Endothelial cell (in vitro differentiated cells): ENCODE measurements at places on chromosomes 5 and 9.

DNA sequence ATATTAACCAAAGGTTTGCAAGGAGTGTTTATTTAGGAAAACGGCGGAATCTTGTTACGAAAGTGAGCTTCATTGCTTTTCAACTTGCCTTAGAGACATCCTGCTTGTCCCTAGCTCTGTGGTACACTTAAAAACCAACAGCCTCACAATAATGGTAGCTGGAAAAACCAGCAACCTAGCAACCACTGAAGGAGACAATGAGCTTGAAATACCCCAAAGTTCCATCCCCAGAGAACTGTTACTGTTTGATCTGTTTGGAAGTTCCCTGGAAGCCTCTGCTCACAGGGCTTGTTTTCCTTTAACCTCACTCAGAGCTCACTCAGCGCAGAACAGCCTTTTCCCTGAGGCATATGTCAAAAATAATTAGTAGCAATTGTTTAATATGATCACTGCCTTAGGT lies 43.2 kb downstream of the SH3TC2 start:
- DNase-seq, result no peak

DNA sequence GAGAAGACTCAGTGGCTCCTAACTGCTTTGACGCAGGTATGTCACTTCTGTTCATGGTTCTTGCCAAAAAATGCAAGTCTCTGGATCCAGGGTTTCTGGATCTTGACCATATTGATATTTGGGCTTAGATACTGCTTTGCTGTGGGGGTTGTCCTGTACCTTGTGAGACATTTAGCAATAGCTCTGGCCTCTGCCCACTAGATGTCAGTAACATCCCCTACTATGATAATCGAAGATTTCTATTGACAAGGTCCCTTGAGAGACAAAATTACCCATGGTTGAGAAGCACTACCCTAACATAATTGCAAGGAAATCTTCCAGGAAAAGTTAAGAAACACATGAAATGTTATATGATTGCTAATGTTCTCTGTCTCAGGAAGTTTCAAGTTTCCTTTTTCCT lies 285.4 kb downstream of the TMEM232 start:
- peak; percentile 30 for DNase-seq

GRCh38 chr9:124008694-124009530 lies 2.7 kb upstream of the LHX2 start:
- no peak for DNase-seq

- no peak for DNase-seq
Observed at GRCh38 chr5:2291146-2291840, 408.6 kb upstream of the IRX4 start.

DNA sequence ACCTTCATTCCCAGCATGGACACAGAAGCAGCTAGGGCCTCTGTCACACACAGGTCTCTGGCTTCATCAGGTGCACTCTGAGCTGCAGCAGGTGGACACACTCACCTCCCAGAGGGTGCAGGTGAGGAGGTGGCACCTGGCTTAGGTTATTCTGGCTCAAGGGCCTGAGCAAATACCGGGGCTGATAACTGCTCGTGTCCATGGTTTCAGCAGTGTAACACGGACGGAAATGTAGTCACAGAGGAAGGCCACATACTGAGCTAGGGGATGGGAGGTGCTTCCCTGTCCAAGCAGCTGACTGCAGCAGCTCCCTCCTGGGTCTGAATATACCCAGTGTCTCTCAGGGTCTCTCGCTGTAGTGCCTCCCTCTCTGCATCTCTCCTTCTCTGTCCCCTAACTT lies 5.7 kb downstream of the PHF2 start:
- DNase-seq, result no peak

DNA sequence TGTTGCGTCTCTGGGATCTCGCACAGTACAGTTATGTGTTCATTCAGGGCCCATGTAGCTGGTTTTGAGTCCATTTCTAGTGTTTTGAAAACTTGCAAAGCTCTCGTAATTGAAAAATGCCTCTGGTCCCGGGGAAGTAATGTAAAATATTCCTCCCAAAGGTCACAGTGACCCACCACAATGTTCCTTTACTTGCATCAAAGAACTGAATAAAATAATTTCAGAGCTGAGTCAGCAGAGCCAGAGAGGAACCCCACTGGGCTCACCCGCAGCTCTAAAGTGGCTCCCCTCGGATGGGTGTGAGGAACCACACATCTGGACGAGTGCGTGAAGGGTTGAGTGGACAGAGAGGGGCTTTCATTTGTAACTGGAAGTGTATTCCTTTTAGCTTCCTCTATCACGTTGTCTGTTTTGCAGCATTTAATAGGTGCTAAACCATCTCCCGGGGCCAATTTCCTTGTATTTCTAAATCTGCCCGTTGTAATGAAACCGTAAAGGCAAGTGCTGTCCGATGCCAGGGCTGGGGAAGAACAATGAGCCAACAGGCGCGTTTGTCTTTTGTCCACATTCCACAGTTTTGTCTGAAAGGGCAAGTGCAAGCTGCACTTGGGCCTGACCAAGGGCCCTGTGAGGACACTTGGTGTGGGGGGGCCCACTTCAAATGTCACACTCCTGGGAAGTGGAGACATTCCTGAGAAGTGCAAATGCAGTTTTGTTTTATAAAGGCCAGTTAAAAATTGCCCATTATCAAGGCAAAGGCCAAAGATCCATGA lies 29.9 kb downstream of the COL5A1 start:
- DNase-seq, result no peak

- no peak for DNase-seq
Observed at GRCh38 chr9:34049630-34050384, 1.1 kb upstream of the UBAP2 start.

GRCh38 chr9:114017741-114018715 lies 60.1 kb downstream of the AMBP start:
- peak; percentile 1 for DNase-seq

DNA sequence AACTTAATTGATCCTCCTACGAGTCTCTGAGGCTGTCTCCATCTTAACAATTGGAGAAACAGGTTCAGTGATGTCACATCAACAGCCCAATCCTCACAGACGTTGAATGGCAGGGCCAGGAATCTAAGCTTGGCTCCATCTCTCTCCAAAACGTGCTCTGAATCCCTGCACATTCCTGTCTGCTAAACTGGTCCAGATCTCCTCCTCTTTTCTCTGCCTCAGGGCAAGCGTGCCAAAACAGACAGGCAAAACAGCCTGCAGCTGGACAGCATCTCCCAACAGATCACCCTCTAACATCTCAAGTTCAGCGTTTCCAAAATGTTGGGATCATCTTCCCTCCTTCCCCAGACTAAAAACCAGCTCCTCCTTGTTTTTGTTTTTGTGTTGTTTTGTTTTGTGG lies 6.6 kb downstream of the FBP1 start:
- no peak for DNase-seq

- DNase-seq, result no peak
Observed at GRCh38 chr5:174424219-174425053, 299.9 kb upstream of the MSX2 start.

GRCh38 chr5:111147502-111147901 lies 55.4 kb downstream of the WDR36 start:
- no peak for DNase-seq

GRCh38 chr9:114031948-114032840 lies 45.9 kb downstream of the AMBP start:
- DNase-seq, result no peak

- DNase-seq, result no peak
Observed at GRCh38 chr5:109917154-109917546, 227.4 kb downstream of the MAN2A1 start.

DNA sequence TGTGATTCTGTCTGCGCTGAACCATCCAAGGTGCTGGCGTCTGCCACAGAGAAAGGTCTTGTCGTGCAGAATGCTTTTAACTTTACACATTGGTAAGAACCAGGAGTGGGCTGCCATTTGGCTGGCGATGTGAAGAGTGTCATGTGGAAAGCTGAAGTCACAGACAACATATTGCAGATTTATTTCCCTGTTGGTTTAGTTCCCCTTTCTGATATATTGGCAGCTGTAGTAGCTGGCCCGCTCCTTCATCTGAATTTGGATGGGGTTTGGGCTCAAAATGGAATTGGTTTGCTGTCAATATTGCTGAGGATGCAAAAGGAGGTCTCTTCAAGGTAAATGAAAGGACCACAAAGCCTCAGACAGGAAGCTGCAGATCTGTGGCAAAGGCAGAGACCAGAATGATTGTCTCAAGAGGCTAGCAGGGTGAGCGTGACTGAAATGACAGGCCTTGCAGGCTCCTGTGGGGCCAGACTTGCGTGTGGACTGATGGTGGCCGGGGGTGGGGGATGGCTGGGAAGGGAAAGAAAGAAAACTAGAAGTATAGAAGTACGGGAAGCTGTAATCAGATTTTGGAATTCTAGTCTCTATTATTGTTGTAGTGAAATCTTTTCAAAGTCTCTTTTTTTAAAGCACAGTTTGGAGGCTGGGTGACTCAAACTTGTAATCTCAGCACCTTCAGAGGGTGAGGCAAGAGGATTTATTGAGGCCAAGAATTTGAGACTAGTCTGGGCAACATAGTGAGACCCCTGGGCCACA lies 25.1 kb upstream of the CD180 start:
- no peak for DNase-seq

GRCh38 chr9:86637515-86637914 lies 283.3 kb upstream of the TUT7 start:
- peak; percentile 81 for DNase-seq

GRCh38 chr5:10275460-10275859 lies 25.4 kb downstream of the CCT5 start:
- no peak for DNase-seq

DNA sequence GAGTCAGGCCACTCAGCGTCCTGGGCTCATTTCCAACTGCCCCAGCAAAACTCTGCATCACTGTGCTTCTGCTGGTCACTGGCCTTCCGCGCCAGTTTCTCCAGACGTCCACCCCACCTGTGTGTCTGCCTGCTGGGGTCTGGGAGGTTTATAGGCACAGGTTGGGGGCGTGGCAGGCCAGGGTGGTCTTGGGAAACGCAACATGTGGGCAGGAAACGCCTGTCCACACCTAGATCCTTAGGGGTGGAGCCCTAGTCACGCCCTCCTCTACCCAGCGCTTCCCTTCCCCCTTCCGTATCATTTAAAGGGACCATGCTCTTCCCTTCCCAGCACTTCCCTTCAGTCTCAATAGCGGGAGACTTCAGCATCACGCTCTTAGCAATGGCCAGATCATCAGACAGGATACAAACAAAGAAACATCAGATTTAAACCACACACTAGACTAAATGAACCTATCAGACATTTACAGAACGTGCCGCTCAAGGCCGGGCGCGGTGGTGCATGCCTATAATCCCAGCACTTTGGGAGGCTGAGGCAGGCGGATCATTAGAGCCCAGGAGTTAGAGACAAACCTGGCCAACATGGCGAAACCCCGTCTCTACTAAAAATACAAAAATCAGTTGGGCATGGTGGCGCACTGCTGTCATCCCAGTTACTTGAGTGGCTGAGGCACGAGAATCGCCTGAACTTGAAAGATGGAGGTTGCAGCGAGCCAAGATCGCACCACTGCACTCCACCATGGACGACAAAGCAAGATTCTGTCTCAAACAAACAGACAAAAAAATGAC lies 11.8 kb upstream of the BTNL9 start:
- DNase-seq, result no peak

DNA sequence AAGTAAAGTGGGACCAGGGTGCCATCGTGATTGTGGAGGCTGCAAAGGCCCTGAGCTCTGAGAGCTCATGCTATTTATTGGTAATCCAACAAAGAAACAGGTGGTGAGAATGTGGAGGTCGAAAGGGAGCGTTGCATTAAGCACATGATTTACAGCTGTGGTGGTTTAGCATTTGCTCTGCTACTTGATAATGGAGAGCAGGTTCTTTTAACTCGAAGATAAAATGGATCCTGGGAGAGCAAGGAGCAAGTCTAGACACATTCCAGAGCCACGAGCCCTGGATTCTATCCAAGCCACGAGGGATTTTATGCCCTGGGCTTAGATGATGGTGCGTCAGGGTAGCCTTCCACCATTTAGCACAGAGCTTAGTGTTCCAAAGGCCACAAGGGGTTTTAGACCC lies 1710.1 kb upstream of the CDH9 start:
- no peak for DNase-seq

DNA sequence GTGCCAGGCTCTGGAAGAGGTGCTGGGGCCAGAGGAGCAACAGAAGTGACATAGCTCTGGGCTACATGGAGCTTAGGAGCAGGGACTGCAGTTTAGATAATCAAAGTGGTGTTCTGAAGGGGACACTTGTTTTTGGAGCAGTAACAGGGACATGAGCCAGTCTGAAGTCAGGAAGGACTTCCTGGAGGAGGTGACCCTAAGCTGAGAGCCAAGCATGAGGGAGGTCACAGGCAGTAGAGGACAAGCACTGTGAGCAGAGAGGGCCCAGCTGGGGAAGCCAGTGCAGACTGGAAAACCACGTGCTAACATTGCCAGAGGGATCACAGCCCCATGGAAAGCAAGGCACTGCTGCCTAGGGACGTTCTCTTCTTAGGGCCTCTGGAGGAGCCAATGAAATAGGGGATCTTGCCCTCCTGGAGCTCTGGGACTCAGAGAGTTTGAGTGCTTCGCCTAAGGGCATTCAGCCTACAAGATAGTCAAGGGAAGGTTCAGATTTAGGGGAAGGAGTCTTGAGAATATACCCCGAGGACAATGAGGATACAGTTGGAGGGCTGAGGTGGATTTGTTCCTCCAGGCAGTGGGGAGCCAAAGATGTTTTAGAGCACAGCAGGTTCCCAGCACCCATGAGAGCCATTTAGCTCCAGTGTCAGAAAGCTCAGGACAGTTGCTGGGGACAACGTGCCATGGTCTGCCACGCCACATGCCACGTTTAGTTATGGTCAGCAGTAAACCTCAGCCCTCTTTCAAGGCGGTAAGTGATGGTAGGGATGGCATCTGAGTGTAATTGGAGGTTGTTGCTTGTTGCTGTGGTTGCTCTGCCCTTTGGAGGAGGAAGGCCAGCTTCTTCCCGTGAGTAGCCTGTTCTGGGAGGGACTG lies 40.5 kb upstream of the SH3PXD2B start:
- no peak for DNase-seq

DNA sequence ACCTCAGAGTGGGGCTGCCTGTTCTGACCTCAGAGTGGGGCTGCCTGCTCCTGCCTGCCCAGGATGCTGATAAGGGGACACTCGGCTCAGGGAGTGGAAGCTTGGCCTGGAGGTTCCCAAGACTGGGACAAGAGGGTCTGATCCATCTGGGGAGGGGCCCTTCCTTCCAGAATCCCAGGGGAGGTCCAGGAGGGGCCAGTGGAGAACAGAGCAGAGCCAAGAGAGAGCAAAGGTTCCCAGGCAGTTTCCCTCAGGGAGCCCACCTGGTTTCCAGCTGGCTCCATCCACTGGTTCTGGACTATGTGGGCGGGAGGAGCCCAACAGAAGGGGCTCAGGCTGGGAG lies 49.1 kb upstream of the RNU6ATAC start:
- no peak for DNase-seq

- no peak for DNase-seq
Observed at GRCh38 chr5:14595189-14595588, 13.6 kb downstream of the OTULINL start.
